MM.1S (cell line): ENCODE measurements at places on chromosomes 16 and 17.

GRCh38 chr17:75571885-75572215, 15.8 kb upstream of the MYO15B start:
- DNase-seq: no peak

- DNase-seq: no peak
Measured at GRCh38 chr17:37604556-37604955, 4.7 kb downstream of the SYNRG start.

DNA sequence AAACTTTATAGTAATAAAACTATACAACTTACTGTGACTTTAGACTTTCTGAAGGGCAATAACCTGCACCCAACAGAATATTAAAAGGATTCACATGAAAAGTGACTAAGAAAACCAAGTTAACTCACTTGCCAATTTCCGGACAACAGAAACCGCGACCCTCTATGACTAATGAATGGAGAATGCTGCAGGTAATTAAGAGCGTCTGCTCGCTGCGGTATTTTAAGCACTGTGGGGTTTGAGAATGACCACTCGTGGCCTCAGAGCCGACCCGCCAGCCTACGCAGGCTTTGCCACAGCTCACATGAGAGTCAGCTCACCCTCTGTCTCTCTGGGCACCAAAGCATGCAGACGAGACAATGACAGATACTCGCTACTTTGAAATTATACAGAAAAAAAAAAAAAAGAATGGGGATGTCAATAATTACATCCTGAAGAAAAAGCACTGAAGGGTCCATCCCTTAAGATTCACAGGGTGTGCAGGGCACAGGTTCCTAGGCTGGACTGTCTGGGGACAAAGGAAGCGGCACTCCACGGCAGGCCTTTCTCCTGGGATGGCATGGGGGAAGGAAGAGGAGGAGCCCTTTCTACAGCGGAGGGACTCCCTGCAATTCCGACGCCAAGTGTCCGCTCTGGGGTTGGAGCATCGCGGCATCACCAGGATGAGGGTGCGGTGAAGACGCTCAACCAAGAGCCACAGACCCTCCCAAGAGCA, 35.0 kb downstream of the ZCCHC14 start:
- DNase-seq: no peak

- DNase-seq: no peak
Measured at GRCh38 chr17:46853896-46854444, 2.6 kb downstream of the WNT9B start.

- DNase-seq: no peak
Measured at GRCh38 chr16:75376475-75377161, 56.7 kb downstream of the CFDP1 start.

DNA sequence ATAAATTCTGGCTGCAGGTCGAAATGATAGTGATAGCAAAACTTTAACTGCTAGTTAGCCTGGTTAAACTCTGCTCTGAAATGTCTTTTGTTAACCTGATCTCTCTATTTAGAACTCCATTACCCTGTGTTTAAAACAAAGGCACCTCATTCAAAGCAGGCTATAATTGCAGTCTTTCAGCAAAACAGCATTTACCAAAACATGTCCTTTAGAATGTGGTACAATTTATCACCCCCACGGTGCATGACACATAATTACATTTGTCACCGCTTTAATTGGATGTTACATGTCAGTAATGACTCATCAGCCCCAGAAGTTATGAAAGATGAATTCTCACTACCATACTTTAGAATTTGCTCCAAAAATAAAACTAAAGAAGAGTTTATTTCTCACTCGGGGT, 295.4 kb downstream of the TOX3 start:
- DNase-seq: no peak

DNA sequence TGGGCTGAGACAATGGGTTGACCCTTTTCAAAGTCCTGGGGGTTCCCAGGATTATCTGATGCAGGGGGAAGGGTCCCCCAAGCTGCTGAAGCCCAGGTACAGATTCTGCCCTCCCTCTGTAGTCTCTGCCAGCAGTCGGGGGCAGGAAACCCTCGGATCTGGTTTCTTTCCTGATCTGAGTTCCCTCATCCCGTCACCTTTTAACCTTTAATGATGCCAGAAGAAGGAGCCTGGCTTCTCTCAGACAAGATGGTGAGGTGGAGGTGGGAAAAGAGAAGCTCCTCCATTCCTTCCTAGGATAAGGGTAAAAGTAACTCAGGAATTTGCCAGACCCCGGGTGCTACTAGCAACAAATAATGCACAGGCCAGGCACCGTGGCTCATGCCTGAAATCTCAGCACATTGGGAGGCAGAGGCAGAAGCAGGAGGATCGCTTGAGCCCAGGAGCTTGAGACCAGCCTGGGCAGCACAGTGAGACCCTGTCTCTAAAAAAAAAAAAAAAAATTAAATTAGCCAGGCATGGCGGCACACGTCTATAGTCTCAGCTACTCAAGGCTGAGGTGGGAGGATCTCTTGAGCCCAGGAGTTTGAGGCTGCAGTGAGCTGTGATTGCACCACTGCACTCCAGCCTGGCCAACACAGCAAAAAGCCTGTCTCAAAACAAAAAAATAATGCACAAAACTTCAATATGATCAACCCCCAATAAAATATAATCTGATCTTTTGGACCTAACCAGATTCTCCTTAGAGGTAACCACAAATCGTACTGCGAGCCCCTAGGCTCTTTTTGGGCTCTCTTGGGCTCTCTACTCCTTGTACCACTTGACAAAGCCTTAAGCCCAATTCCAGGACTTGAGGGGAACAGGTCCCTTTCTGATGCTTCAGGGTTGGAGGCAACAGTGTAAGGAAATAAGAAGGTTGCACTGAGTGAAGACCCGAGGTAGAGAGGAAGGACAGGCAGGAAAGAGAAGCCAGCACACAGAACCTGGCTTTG, 5.7 kb downstream of the CDC42EP4 start:
- no peak for DNase-seq

GRCh38 chr17:13557077-13557476, 44.7 kb downstream of the HS3ST3A1 start:
- no peak for DNase-seq

GRCh38 chr17:62147284-62147683, 82.2 kb upstream of the MED13 start:
- DNase-seq: no peak

DNA sequence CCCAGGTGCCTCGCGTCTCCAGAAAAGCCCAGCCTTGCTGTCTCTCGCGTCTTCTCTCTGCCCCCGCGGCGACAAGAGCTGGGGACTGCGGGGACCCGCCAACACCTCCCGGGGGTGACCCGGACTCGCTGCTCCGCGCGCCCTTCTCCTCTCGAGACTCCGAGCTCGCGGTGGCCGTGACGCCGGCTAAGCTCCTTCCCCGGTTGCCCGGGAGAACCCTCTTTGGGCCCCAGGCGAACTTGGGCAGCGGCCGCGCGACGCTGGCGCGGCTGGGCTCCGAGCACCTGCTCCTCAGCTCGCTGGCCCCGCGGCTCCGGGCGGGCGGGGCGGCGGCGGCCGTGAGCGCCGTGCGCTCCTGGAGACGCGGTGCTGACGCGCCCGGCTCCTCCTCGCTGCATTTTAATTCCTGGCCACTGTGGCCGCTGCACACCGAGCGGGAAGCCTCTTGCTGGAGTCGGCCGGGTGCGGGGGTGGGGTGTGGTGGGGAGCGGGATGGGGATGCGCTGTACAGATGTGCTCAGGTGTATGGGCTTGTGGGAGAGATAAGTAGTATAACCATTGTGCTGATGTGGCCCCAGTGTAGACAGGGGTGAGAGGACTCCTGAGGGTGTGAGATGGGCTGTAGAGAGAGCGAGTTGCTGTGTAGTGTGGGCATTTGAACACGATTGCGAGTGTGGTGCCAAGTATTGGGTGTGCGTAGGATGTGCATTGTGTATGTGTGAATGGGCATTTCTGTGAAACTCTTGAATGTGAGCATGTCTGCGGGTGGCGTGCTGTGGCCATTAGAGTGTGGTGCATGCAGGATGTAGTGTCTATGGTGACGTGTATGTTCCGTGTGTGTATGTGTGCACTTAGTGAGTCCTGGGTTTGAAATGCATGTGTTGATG, at the start of gene ASIC2:
ASIC2 (minus strand) TSS at position 315 of the 887 bp plus-strand sequence.
- DNase-seq: no peak

- DNase-seq: no peak
Measured at GRCh38 chr16:12425134-12425941, 378.3 kb downstream of the CPPED1 start.

- DNase-seq: peak; percentile 55
Measured at GRCh38 chr16:66476328-66477027, 49.4 kb downstream of the BEAN1 start.

- no peak for DNase-seq
Measured at GRCh38 chr16:27529962-27530361, 19.8 kb downstream of the GTF3C1 start.

GRCh38 chr16:84498223-84498610, 6.2 kb downstream of the MEAK7 start:
- DNase-seq: no peak

DNA sequence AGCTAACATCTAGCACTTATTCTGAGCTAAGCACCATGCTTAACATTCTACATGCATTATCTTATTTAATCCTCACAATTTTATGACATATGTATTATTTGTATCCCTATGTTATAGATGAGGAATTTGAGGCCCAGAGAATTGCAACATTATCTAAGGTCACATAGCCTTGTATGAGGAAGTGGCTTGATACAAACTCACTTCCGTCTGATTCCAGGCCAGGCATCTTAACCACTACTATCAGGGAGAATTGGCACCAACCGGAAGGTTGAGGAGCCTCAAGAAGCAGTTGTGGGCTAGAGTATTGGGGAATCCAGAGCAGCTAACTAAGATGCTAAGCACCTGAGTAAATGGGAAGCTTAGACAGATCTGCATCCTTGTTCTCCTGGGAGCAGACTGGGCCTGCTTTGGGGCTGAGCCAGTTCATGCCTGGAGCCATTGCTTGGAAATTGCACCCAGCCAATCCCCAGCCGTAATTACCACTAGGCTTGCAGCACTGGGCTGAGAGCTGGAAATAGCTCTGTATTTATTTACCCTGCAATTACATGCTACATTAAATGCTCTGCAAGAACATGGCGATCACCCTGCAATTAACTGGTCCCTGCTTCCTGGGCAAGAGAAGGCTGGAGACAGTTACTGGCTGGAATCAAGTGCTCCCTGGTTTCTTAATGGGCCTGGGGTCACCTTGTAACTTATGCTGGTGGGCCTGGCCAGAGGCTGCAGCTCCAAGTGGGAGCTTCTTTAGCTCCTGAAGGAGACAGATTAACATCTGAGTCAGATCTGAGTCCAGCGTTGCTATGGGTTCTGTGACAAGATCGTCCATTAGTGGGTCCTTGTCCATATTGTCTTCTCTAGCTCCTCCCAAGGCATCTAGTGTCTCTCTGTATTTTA, 273.1 kb upstream of the CCL2 start:
- DNase-seq: no peak
